ENCODE measurements at places on chromosomes 3 and 15.

- no peak for DNase-seq
Observed at GRCh38 chr15:41594801-41595746, 36.1 kb downstream of the TYRO3 start.

- DNase-seq, result no peak
Observed at GRCh38 chr3:115208066-115208750, 61.1 kb upstream of the ZBTB20 start.

GRCh38 chr15:84953726-84954125, 27.9 kb upstream of the PDE8A start:
- no peak for DNase-seq

DNA sequence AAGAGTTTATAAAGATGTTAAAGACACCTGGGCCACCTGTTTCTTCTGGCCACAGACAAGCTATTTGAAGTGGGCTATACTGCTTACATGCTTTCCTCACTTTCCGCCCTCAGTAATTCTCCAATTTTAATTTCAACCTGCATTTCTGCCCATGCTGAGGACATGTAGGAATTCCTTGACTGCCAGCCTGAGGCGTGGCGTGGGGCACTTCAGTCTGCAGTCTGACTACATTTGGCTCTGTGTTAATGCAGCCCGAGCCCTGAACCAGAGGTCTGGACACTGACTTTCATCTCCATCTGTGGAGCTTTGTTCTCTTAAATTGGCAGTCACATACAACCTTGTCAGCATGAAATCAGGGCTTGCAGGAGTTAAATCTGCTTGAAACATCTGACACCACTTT, 8.5 kb downstream of the UQCC5 start:
- no peak for DNase-seq

DNA sequence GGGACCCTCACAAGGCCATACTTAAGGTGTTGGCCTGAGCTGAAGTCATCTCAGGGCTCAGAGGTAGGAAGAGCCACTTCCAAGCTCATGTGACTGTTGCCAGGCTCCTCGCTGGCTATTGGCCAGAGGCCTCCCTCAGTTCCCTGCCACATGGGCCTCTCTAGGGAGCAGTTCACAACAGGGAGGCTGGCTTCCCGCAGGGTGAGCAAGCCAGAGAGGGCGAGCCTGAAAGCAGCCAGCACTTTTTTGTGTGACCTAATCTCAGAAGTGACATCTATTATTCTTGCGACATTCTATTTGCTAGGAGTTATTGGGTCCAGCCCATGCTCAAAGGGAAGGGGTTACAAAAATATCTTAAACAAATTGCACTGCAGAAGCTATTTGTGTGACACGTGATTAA, 201.4 kb downstream of the SSR3 start:
- no peak for DNase-seq

- DNase-seq, result no peak
Observed at GRCh38 chr3:150739200-150739863, 23.6 kb downstream of the SIAH2 start.

DNA sequence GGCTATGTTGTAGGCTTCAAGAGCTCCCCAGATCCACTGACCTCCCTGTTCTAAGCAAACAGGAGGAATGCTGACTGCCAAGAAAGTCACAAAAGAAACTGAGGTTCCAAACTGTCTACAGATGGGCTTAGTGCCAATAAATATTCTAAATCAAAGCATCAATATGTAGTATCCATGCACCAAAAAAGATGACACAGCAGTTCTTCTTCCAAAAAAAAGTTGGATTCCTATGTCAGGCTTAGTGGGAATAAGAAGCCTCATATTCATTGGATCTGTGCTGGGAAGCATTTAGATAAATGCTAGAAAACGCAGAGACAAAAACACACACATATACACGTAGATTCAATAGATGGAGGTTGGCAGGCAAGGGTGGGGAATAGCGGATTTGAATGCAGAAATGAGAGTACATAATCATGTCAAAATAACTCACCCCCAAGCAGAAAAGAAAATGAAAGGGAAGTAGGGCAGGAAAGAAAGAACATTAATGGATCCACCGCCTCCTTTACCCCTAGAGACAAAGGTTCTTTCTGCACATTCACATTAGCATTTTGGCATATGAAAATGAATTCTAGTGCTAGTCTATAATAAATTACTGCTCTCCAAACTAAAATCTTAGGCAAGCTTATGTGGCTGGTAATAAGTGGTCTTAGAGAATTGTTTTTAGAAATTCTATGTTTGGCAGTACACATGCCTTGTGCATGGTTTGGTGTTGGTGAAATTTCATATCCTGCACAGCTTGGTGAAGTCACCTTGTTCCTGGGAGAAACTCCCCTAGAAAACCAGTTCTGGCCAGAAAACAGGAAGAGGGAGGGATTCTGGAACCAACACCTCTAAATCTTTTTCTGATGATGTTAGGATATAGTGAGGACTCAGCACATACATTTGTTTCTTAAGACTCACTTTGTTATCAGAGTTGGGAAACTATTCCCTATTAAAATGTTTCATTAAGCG, 283.4 kb downstream of the LSAMP start:
- no peak for DNase-seq

- no peak for DNase-seq
Observed at GRCh38 chr3:43222590-43222989, 63.8 kb upstream of the SNRK start.

GRCh38 chr3:54213907-54214306, 91.6 kb downstream of the CACNA2D3 start:
- DNase-seq, result no peak

- no peak for DNase-seq
Observed at GRCh38 chr15:49814709-49815108, 193.9 kb downstream of the DTWD1 start.

GRCh38 chr15:27201425-27201824, 230.4 kb downstream of the GABRG3 start:
- DNase-seq, result no peak

DNA sequence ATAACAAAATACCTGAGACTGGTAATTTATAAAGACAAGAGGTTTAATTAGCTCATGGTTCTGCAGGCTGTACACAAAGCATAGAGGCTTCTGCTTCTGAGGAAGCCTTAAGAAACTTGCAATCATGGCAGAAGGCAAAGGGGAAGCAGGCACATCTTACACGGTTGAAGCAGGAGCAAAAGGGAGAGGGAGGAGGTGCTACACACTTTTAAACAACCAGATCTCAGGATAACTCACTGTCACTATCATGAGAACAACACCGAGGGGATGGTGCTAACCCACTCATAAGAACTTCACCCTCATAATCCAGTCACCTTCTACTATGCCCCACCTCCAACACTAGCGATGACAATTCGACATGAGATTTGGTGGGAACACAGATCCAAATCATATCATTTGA, 54.4 kb downstream of the ATP8B4 start:
- DNase-seq, result no peak

- DNase-seq, result peak; percentile 23
Observed at GRCh38 chr3:57164657-57165573, at the start of gene IL17RD. IL17RD (minus strand) TSS chr3:57165353; CDS start chr3:57165286, 67 bp downstream.

GRCh38 chr3:177729956-177730681, 532.8 kb upstream of the TBL1XR1 start:
- no peak for DNase-seq
